ENCODE measurements at places on chromosomes 2 and 18.

DNA sequence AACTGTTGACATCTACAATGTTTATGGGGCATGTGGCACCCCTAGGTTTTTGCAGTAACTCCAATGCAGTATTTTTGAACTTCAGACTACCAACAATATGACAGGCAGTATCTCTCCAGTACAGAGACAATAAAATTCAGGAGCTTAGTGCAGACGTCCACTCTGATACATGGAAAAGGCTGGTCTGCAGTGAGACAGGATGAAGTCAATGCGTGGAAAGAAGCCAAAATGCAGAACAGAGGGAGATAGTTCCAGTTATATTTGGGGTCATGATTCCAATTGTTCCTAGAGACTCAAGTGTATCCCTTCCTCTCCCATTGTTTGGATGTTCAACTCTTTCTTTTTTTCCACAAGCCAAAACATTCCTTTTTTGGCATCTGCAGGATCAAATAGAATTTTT lies 18.7 kb upstream of the SMAD2 start:
- DNase-seq, result no peak

GRCh38 chr18:6368017-6368416 lies 46.7 kb downstream of the L3MBTL4 start:
- no peak for DNase-seq

GRCh38 chr2:95531254-95531771 lies 46.8 kb upstream of the TRIM43B start:
- no peak for DNase-seq

- no peak for DNase-seq
These were observed 22.6 kb downstream of the THSD7B start for GRCh38 chr2:136787970-136788369.

DNA sequence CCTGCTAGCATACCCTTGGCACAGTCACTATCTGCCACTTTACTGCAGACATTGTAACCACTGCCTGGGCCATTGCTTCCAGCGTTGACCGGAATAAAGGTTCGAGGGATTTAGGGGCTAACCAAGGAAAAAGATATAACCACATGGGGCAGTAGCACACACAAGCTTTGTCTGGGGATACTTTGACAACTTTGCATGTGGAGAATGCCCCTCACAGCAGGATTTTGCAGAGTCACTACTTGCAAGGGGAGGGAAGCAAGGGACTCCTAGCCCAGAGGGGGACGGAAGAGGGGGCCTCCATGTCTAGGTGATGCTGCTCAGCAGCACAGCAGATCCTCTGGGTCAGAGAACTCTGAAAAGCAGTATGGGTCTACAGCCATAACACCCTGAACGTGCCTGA lies 138.7 kb downstream of the SPP2 start:
- DNase-seq, result no peak

GRCh38 chr2:171595456-171595855 lies 73.2 kb downstream of the CYBRD1 start:
- no peak for DNase-seq

DNA sequence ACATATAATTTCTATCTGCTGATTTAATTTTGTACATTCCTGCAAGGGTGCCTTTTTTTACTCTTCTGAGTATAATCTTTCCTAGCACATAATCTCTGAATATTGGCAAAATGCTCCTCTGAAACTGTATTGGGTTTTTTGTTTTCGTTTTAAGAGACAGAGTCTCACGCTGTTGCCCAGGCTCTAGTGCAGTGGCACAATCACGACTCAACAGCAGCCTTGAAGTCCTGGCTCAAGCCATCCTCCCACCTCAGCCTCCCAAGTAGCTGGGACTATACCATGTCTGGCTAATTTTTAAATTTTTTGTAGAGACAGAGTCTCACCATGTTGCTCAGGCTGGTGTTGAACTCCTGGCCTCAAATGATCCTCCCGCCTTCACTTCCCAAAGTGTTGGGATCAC lies 104.9 kb downstream of the SPTBN1 start:
- no peak for DNase-seq

DNA sequence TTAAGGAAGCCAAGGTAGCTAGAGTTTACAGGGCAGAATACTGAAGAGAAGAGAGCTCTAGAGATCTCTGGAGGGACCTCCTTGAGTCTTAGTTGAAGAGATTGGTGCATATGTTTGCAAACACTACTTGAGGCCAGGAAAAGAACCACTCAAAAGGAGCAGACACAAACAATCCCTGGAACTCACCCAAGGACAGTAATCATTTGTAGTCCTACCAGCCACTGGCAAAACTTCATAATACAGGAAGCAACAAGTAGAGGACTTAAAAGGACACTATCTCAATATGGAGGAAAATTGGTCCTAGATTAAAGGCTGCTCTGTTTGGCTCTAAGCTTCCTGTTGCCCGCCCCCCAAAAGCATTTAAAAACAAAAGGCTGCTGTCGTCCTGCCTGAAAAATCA lies 46.9 kb upstream of the UBXN4 start:
- no peak for DNase-seq

DNA sequence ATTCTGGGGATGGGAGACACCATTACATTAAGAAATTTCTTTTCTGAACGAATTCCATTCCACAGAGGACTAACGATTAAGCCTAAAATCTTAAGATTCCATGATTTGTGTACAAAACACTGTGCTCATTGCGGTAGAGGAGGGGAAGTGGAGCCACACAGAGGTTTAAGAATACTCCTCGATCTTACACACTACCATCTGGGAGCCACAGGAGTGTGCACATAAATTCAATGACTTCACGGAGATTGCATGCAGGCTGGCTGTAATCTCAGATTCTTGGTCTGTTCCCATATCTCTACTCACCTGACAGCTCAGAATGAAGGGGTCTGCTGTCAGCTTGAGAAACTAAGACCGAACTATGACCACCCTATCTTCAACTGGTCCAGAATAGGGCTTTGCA lies 762 bp downstream of the VPS4B start:
- DNase-seq, result no peak

DNA sequence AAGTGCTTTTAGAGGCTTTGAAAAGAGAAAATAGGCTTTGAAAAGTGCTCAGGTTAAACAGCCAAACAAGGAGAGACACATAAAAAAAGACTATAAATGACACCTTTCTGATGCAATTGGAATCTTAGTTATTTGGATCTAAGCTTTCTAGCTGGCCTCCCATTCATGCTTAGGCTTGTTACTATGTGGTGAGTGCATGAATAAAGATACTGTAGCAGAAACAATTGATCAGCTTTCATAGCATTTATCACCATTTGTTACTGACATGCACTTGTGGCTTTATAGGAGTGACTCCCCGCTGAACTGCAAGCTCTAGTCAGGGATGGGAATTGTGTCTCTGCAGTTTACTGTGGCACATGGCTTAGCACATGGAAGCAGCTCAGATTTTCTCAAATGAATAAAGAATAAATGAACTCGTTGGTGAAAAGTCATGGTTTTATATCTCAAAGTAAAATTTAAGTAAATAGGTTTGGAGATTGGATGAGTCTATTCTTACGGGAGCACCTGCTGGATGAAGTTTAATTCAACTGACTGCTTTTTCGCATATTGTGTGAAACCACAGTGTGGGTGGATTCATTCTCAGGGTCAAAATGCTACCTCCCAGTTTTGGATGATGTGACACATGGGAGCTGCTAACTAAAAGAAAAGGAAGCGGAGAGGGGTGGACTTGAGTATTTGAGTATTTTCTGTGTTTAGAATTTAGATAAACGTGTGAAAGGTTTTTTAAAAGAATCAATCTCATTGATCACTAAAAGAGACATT lies 91.1 kb upstream of the NOL4 start:
- no peak for DNase-seq

DNA sequence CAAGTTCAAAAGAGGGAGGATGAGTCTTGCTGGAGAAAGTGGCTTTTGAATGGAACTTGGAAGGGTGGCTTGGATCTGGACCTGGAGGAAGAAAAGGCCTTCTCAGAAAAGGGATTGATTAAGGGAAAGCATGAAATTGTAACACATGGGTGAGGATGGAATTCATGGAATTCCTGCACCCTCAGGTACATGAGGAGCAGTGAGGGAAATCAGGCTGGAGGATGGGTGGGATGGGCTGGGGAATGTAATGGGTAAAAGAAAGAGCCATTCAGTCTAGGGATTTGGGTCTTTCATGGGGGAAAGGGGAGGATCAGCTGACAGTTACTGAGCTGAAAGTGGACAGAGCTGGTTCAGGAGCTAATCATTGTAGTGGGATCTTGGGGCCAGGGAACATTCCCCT lies 51.2 kb upstream of the HAAO start:
- DNase-seq, result no peak

- no peak for DNase-seq
These were observed 143.4 kb downstream of the EML6 start for GRCh38 chr2:54866868-54867267.

- no peak for DNase-seq
These were observed 227.1 kb downstream of the ARHGAP15 start for GRCh38 chr2:143356336-143356735.

DNA sequence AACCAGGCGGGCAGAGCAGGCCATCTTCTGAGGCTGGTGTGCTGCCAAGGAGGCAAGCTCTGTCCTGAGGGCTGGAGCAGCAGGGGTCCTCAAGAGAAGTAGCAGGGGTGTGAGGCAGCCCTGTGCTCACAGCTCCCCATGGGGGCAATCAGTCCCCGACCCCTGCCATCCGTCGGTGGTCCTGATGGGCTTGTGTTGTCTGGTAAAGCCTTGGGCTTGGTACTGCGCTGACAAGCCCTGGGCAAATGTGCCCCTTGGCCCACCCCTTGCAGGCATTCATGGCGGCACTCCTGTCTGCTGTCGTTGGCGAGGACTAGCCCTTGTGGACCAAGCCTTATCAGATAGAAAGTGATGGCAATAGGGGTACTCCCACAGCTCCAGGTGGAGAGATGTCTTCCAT lies 22.6 kb upstream of the SCLY start:
- no peak for DNase-seq

GRCh38 chr2:37797081-37797480 lies 125.6 kb upstream of the CDC42EP3 start:
- no peak for DNase-seq

DNA sequence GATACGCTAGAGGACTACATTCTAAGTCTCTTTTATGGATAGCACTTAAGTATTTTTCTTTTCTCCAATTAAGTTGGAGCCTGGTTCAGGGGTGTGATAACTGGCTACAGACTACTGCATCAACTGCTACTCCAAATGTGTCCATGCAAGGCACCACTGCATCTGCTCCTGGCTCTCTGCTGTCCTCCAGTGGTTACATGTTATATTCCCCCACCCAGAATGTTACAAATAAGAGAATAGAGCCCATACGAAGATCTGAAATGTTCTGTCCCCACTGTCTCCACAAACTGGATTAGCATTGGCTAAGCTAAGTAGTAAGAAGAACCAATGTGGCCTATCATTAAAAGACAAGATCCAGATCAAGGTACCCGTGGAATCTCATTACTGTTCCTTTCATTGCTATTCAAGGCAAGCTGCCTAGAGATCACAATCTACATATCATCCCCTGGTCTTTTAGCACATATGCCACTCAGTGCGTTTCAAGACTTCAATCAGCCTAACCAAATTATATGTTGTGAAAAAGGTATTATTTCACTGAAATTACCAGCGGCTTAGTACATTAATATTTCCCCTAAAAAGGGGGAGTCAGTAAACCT lies 308.3 kb upstream of the SLC8A1 start:
- DNase-seq, result no peak

GRCh38 chr18:13175754-13176210 lies 42.8 kb upstream of the LDLRAD4 start:
- DNase-seq, result no peak

DNA sequence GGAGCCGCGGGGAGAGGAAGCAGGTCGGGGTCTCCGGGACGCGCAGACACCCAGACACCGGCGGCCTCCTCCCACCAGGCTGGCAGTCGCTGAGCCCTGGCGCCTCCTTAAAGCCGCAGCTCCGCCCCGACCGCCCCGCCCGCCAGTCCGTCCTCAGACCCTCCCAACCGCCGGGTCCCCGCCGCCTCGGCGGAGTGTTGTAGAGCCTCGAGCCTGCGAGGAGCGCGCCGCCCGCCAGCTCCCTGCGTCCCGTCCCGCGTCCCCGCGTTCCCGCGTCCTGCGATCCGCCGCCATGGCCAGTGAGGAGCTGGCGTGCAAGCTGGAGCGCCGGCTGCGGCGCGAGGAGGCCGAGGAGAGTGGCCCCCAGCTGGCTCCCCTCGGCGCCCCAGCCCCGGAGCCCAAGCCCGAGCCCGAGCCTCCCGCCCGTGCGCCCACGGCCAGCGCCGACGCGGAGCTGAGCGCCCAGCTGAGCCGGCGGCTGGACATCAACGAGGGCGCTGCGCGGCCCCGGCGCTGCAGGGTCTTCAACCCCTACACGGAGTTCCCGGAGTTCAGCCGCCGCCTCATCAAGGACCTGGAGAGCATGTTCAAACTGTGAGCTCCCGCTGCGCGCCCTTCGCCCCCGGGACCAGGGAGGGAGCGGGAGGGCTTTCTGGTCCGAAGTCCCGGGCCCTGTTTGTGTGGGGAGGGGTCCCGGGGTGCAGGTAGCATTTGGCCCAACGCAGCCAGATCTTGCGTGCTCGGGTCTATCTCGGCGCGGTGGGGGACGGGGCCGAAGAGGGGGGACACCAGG lies at the start of gene EFHD1:
TSS of gene EFHD1 (plus strand) at position 192 of the 793 bp plus-strand sequence. CDS start at position 293, 101 bp downstream.
- peak; percentile 26 for DNase-seq

DNA sequence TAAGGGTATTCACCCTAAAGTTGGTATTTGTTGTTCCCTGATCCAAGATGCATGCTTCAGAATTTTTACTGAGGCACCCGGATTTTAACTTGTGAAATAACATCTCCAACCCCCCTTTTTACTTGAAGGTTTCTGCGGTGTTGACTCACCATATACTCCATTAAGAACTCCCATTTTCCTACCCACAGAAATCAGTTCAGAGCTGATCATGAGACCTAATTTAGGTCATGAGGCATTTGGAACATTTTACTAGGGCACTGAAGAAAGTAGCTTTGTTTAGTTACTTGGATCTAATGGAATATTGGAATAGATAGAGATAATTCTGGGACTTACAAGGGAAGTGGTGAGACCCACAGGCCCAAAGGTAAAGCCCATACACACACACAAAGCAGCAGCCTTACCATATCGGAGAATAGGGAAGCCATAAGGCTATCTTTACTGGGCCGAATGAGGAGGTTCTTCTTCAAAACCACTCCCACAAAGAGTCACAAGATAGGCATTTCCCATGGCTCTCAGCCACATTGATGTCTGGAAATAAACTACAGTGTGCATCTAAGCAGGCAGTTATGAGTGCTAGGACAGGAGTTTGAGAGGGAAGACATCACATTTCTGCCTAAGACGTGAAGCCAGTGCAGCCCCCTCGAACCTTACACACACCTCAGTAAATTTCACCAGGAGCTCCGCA lies 681.0 kb upstream of the LRRTM4 start:
- DNase-seq, result no peak

DNA sequence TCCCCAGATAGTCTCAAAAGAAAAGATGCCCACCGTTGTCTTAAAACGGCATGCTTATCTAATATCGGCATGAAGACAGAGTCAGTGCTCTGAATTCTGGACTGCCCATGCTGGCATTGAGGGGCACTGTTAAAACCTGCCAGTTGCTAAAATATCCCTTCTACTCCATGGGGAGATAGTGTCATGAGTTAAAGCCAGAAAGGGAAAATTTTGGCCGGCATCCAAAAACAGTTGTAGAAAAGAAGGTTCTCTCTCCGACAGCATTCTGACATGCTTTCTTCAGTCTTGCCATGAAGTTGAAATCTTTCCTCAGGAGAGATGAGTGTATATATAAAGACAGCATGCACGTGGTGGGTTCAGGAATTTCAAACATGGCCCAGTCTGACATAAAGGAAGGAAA lies 401.3 kb upstream of the PIK3C3 start:
- no peak for DNase-seq
